ENCODE measurements at places on chromosomes 3 and 15. TPM values are rescaled to one million over a fixed set of nuclear protein-coding genes. Genes with fewer than 3 reads are reported as not detected.

GRCh38 chr15:97012986-97013385, 682.5 kb downstream of the NR2F2 start:
- no peak for DNase-seq

DNA sequence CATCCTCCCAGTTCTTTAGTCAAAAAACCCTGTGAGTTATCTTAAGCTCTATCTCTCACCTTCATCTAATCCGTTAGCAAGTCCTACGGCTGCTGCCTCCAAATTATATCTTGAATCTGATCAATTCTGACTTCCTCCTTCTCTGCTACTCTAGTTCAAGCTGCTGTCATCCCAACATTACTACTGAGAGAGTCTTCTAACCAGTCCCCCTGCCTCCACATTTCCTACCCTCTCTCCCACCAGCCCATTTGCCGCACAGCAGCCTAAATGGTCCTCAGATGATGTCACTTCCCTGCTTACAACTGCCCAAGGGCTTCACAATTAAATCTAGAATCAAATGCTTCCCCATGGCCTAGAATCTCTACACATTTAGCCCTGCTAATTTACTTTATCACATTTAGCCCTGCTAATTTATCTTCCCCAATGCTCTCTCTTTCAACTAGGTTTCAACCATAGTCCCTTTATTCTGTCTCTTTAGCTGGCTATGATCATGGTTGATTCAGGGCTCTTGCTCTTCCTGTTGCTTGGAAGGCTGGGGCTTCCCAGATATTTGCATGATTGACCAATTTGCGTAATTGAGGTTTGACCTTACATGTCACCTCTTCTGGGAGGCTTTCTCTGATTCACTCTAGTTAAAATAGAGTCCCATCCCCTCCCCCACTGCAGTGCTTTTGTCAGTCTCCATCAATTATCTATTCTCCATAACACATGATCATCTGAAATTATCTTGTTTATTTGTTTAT, 11.0 kb upstream of the ARL14 start:
- no peak for DNase-seq

CHRM5 gene
- total RNA-seq: not detected

CKMT1B gene
- not detected for total RNA-seq

ASB14 gene
- total RNA-seq: 0.18 TPM

GRCh38 chr3:50550079-50550736, 17.3 kb downstream of the C3orf18 start:
- DNase-seq: peak; percentile 62

GRCh38 chr15:80489030-80489594, 84.9 kb downstream of the ARNT2 start:
- peak; percentile 73 for DNase-seq

FRMD5 gene
- 0.22 TPM for total RNA-seq

DNA sequence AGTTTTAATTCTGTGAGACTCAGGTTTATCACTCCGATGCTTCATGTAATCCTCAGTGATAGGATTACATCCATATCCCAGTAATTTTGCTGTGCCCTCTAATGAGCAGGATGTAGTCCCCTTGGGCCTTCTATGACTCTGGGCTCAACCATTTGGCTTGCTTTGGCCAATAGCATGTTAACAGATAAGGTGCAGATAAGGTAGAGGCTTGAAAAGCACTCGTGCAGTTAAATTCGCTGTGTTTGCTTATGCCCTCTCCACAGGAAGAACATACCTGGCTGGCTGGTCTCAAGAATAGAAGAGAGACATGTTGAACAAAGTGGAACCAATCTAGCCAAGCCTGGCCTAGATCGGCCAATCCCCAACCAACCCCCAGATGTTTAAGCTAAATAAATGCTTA, 20.1 kb downstream of the CCDC13 start:
- no peak for DNase-seq

GRCh38 chr3:142077155-142077858, 72.0 kb downstream of the TFDP2 start:
- DNase-seq: no peak

TLR9 gene
- 0.09 TPM for total RNA-seq

DNA sequence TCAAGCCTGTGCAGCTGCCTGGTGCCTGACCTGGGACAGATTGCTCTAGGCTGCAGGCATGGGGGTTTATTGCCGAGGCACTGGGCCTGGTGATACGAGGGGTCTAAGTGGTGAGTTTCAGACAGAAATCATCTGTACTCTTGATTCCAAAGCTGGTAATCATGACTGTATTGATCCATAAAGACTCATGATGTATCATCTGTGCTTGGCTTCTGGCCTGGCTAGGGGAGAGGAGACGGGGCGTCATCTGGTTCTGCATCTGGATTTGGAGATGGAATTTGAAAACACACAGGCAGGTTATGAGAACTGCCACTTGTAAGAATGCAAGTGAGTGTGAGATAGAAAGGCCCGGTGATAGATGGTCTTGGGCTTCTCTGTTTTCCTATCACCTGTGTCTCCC, 337.4 kb upstream of the C2CD4B start:
- DNase-seq: no peak

GRCh38 chr3:116443191-116443661, 2.1 kb downstream of the LSAMP start:
- DNase-seq: peak; percentile 46

DNA sequence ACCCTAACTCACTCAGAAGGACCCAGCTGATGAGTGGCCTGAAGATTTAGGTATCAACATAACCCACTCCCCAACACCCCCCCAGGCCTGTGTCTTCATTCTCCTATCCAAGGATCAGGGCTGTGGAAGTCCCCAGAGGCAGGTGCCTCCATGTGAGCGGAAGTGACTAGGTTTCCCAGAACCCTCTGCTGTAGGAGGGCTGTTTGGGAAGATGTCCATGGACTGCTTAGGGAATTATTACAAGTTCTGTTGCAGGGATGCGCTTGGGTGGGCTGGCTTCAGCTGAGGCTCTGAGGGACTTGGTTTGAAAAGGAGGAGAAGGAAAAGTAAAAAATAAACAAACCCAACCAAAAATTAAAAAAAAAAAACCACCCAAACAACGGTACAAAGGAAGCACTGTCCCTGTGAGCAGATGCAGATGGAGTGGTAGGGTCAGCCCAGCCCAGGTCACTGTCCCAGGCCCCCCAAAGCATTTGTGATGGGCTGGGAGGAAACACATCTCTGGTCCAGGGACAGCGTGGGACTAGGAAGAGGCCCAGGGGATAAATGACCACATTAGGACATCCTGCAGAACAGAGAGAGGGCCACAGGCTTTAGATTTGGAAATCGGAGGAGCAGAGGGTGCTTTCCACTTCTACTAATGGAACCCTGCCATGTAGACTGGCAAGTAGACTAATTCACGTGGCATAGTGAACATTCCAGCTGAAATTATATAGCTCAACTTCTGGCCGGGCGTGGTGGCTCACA, 12.2 kb upstream of the APOD start:
- DNase-seq: peak; percentile 80

COL6A5 gene
- total RNA-seq: 0.09 TPM

GRCh38 chr15:61449186-61449702, 220.1 kb upstream of the RORA start:
- DNase-seq: no peak

GRCh38 chr3:197371591-197372046, 73.2 kb upstream of the DLG1 start:
- no peak for DNase-seq

ADAMTS9 gene
- total RNA-seq: 97.4 TPM

POPDC2 gene
- total RNA-seq: 16.1 TPM

DNA sequence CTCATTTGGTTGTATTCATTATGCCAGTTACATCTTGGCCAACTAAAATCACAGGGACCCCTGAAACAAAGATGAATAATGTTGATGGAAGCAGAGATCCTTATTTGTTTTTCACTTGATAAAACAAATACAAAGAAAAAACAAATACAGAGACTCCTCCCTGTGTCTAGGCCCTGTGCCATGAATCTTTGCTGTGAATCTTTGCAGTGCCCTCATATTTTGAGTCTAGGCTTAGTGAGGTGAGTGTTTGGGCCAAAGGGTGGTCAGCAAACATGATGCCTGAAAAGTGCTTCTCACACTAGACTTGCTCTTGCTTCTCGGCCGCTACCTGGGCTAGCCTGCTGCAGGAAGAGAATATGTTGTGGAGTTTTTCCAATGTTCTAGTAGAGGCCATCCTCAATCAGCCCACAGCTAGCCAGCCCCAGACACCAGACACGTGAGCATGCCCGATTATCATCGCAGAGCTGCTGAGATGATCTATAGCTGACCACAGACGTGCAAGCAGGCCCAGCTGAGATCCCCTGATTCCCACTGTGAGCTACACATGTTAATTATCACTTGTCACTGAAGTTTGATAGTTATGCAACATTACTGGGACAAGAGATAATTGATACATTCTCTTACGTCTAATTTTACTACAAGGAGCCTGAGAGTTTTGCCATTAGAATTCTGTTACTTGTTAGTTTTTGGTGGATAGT, 191.4 kb downstream of the THRB start:
- no peak for DNase-seq

- no peak for DNase-seq
Observed at GRCh38 chr15:25066708-25067107, 111.9 kb downstream of the SNRPN start.

DNA sequence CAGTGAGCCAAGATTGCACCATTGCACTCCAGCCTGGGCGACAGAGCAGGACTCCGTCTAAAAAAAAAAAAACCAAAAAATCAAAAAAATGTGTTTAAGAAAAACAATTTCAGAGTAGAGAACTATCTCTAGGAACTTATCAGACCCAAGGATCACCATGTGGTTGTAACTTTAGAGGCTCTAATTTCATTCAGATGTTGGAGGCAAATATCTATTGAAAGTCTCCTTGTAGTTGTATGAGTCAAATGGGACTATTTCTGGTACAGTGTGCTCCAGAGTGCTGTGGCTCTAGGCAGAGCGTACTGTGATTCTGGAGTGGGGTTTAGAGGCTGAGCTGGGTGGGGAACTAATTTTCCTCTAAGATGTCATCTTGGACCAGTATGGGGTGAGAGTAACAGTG, 398.7 kb downstream of the SHQ1 start:
- no peak for DNase-seq

- DNase-seq: no peak
Observed at GRCh38 chr3:72830452-72831223, 17.6 kb downstream of the SHQ1 start.

- DNase-seq: no peak
Observed at GRCh38 chr3:181718987-181719911, 7.5 kb downstream of the SOX2 start.

ARHGEF26 gene
- 13.3 TPM for total RNA-seq

All from muscle of leg (tissue), 16 donors.